ENCODE measurements at places on chromosomes 3 and 15. TPM values are rescaled to one million over a fixed set of nuclear protein-coding genes. Genes with fewer than 3 reads are reported as not detected.

Gene ARIH2
- 69.6 TPM for total RNA-seq

Gene MAP2K1
- total RNA-seq, result 21.6 TPM

Gene NPAP1
- not detected for total RNA-seq

Gene C3orf22
- not detected for total RNA-seq
